ENCODE measurements at places on chromosomes 2 and 18. TPM values are rescaled to one million over a fixed set of nuclear protein-coding genes. Genes with fewer than 3 reads are reported as not detected.

GRCh38 chr2:60862642-60863041 is 18.7 kb upstream of the REL start:
- H3K4me1 ChIP-seq: no peaks in the 10 kb centered on the region
- no peak overlapping the region for H3K4me3 ChIP-seq
- no peaks in the 10 kb centered on the region for H3K36me3 ChIP-seq
- H3K27ac ChIP-seq: no peak overlapping the region

DNA sequence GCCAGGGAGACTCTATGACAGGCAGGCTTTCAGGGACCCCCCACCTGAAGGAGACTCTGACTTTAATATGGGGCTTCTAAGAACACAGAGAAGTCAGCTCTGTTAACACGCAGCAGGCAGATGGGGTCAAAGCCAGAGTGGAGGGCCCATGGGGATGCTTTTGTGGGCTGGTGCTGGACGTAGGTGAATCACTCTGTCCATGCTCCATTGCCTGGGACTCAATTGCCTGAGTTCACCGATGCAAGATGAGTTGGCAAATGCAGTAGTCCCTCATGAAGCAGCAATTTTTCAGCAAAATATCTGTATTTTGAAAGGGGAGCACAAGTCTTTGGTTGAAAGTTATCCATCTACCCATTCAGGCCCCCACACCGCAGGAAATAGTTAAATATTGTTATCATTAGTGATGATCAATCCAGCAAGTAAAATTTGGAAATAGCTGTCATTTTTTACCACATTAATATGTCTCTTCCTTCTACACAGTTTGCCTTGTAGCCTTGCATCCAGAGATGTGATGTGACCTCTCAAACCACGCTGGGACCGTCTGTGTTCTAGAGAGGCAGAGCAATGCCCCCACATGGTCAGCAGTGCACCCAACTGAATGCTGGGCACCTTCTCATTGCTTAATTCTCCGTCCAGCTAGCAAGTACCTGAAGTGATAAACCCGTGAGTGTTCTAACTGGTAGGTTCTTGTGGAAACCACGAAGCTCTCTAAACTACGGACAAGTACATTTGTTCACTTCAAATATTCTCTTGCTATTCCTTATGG is 34.8 kb upstream of the FAM110C start:
- no peaks in the 10 kb centered on the region for H3K4me1 ChIP-seq
- no peaks in the 10 kb centered on the region for H3K27me3 ChIP-seq
- no peak overlapping the region for H3K4me3 ChIP-seq
- H3K27ac ChIP-seq: no peak overlapping the region
- no peaks in the 10 kb centered on the region for H3K36me3 ChIP-seq
- DNase-seq: no peak

Gene SLC38A11
- not detected for total RNA-seq

- H3K4me1 ChIP-seq: peaks cover 27% of the 10 kb centered on the region
- H3K27ac ChIP-seq: peak overlapping the region; percentile 5
- no peaks in the 10 kb centered on the region for H3K36me3 ChIP-seq
- H3K4me3 ChIP-seq: no peak overlapping the region
- H3K27me3 ChIP-seq: no peaks in the 10 kb centered on the region
- DNase-seq: no peak
These were observed 304.3 kb upstream of the EPAS1 start for GRCh38 chr2:45992741-45993475.

DNA sequence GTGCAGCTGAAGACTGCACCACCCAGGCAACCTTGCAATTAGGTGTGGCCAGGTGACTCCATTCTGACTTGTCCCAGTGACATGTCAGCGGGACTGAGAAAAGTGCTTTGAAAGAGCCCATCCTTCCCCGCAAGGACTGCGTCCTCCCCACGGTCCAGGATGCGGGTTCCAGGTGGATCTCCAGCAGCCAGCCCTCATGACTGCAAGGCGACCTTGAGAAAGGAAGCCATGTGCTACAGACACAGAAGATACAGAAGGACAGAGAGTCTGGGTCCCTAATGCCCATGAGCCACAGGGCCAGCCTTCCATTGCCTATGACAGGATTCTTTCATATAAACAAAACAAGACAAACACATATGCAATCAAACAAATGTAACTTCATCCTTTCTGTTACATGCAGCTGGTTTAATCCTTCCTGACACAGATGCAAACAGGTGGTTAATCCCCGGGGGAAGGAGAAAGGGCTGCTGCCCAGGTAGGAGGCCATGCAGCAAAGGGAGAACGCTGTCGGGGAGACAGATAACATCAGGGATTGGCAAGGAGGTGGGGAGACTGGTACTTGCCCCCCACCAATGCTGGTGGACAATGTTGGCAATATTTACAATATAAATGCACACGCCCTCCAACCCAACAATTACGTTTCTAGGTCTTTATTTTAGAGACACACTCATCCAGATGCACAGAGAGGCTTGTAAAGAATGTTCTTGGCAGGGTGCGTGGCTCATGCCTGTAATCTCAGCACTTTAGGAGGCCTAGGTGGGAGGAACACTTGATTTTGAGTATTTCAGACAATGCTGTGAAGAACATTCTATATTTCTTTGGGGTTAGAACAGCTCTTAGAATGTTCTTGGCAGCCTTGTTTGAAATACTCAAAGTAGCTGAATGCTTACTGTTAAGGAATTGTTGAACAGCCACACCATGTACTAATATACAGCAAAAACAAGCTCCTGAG is 64.8 kb downstream of the NCAPH start:
- no peaks in the 10 kb centered on the region for H3K36me3 ChIP-seq
- H3K27ac ChIP-seq: no peak overlapping the region
- no peaks in the 10 kb centered on the region for H3K27me3 ChIP-seq

- H3K27me3 ChIP-seq: no peaks in the 10 kb centered on the region
- H3K36me3 ChIP-seq: peaks cover 5% of the 10 kb centered on the region
- DNase-seq: no peak
These were observed 16.3 kb upstream of the GTF2A1L start for GRCh38 chr2:48601349-48601748.

Gene OR6B2
- total RNA-seq: not detected
